Right cardiac atrium (tissue), 5 donors: ENCODE measurements at places on chromosomes 13 and 19. TPM values are rescaled to one million over a fixed set of nuclear protein-coding genes. Genes with fewer than 3 reads are reported as not detected.

FUT2 gene
- total RNA-seq: not detected

FSD1 gene
- not detected for total RNA-seq

CGB1 gene
- not detected for total RNA-seq

C2CD4C gene
- 0.35 TPM for total RNA-seq

LGALS7B gene
- total RNA-seq: not detected

HIPK4 gene
- 0.11 TPM for total RNA-seq

CLC gene
- total RNA-seq: not detected

SCEL gene
- total RNA-seq: not detected

SOX1 gene
- not detected for total RNA-seq

ACP5 gene
- 8.1 TPM for total RNA-seq

ATP4A gene
- total RNA-seq: not detected

ANKRD24 gene
- 0.36 TPM for total RNA-seq

NEK5 gene
- 1.2 TPM for total RNA-seq

SLC35E1 gene
- 21.0 TPM for total RNA-seq

POMP gene
- total RNA-seq: 96.8 TPM

SUGP1 gene
- total RNA-seq: 44.9 TPM

RGL3 gene
- 14.0 TPM for total RNA-seq

MEIS3 gene
- 5.9 TPM for total RNA-seq

NFKBIB gene
- 16.0 TPM for total RNA-seq

DMKN gene
- total RNA-seq: 11.0 TPM

TMEM221 gene
- total RNA-seq: not detected

KANK3 gene
- 10.1 TPM for total RNA-seq

USHBP1 gene
- total RNA-seq: 3.5 TPM

SIGLEC12 gene
- total RNA-seq: not detected

TNFSF11 gene
- not detected for total RNA-seq

GPR183 gene
- total RNA-seq: 9.9 TPM

ZNF844 gene
- total RNA-seq: 13.5 TPM

SLC25A23 gene
- 95.5 TPM for total RNA-seq

LILRB4 gene
- 3.0 TPM for total RNA-seq

MAP4K1 gene
- total RNA-seq: 1.0 TPM

PSG6 gene
- not detected for total RNA-seq

PLVAP gene
- 112 TPM for total RNA-seq

DAND5 gene
- 9.2 TPM for total RNA-seq

FCAR gene
- 1.2 TPM for total RNA-seq

FCGBP gene
- 32.8 TPM for total RNA-seq

FPR2 gene
- total RNA-seq: 0.42 TPM

DBP gene
- total RNA-seq: 13.0 TPM

COX7A1 gene
- total RNA-seq: 2,451 TPM

MBD3L3 gene
- not detected for total RNA-seq

ZNF813 gene
- total RNA-seq: 2.4 TPM

IFNL1 gene
- total RNA-seq: not detected

NXNL1 gene
- not detected for total RNA-seq

KIR3DL2 gene
- total RNA-seq: not detected
